ENCODE measurements at places on chromosomes 6 and 20. TPM values are rescaled to one million over a fixed set of nuclear protein-coding genes. Genes with fewer than 3 reads are reported as not detected.

EYA2 gene
- total RNA-seq: 1.5 TPM

TRAPPC3L gene
- total RNA-seq: not detected

HLA-DPB1 gene
- total RNA-seq: 23.9 TPM

DNAH8 gene
- not detected for total RNA-seq

GSTA3 gene
- total RNA-seq: not detected

RNF146 gene
- total RNA-seq: 27.3 TPM

ARG1 gene
- total RNA-seq: 0.53 TPM

BFSP1 gene
- total RNA-seq: 3.0 TPM

CBLN4 gene
- not detected for total RNA-seq

AGPAT4 gene
- total RNA-seq: 27.4 TPM

FNDC11 gene
- total RNA-seq: 3.8 TPM

PLCB1 gene
- 17.5 TPM for total RNA-seq

AAR2 gene
- 24.9 TPM for total RNA-seq

COL21A1 gene
- 4.4 TPM for total RNA-seq

Measured in WTC11 (cell line).